ENCODE measurements at places on chromosomes 5 and 9. TPM values are rescaled to one million over a fixed set of nuclear protein-coding genes. Genes with fewer than 3 reads are reported as not detected.
A peak's percentile ranks its signal among the peaks of the same experiment; 100 is the strongest.

Gene TSSK1B
- total RNA-seq, result not detected

Gene TRPM3
- total RNA-seq, result 0.17 TPM

DNA sequence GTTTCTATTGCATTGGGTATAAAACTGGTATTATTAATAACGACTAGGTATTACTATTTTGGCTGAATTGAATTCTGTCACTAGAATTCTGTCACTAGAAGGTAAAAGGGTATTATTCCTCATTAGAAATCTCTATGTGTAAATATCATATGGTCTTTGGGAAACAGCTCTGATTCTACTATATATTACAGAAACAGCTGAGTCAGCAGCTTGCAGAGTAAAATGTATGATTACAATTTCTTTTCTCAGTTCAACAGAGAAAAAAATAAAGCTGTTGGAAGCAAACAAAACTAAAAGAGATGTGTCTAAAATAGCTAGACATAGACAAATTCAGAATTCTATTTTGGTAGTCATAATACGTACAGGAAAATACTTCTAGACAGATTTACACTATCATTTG, 48.5 kb downstream of the HAPLN1 start:
- no peak for DNase-seq

GRCh38 chr9:81394881-81395675, 294.3 kb downstream of the TLE1 start:
- DNase-seq, result no peak

Gene CCL27
- not detected for total RNA-seq

- peak; percentile 32 for DNase-seq
Measured at GRCh38 chr9:80698725-80699410, 990.5 kb downstream of the TLE1 start.

Gene LCN15
- total RNA-seq, result not detected

DNA sequence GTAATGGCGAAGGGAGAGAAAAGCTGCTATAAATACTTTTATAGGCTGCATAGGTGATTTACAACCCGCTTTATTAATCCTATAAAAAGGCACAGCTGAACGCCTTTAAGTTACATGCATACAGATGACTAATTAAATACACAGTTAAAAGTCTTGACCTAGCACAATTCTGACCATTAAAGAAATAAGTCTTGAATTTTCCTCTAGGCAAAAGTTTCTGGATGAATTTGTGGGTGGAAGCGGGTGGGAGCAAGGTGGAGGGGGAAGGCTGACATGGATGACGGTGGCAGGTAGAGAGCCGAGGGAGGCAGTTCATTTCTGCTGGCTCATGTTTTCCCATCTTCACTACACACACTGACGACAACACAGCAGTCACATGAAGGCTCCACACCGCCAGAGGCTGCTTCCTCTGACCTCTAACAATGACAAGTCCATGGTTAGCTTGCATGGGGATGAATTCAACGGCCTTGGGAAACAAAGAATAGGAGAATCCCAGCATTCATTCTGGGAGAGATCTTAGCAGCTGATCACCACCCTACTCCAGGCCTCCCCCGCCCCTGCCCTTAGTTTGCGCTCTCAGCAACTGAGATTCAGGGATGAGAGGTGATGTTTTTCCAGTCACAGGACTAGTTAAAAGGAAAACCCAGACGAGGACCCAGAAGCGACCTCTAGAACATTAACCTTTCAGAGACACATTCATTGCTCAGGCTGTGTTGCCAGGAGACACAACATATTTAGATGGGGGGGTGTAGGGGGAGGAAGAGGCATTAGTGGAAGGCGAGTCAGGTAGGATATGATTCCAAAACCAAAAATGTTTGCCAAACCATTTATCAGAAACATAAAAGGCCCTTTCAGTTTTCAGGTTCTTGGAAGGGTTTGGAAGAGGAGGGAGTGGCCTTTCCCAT, 329.3 kb downstream of the PIK3R1 start:
- no peak for DNase-seq

Gene ANKRD31
- 0.16 TPM for total RNA-seq

GRCh38 chr5:170441393-170441784, 52.2 kb upstream of the KCNMB1 start:
- DNase-seq, result no peak

GRCh38 chr9:91411096-91411771, 12.4 kb downstream of the NFIL3 start:
- no peak for DNase-seq

Measured in left lung (tissue), 14 donors.